Fibroblast of upper back skin (primary cell): ENCODE measurements at places on chromosomes 11 and 22.

DNA sequence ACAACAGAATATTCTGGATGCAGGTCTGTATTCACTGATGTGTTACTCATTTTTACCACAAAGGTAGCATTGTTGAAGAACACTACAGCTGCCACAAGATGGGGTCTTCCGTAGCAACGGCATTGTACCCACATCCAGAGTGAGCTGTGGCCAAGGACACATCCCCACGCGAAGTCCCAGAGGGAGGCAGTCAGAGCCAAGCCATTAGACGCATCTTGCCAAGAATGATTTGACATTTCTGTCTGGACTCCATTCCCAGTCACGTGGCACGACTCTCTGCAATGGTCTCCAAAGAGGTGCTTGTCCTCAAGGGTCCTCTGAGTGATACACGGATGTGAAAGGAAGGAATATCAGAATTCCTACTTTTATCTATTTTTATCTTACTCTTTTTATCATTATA lies 15.5 kb downstream of the OPCML start:
- DNase-seq, result no peak

DNA sequence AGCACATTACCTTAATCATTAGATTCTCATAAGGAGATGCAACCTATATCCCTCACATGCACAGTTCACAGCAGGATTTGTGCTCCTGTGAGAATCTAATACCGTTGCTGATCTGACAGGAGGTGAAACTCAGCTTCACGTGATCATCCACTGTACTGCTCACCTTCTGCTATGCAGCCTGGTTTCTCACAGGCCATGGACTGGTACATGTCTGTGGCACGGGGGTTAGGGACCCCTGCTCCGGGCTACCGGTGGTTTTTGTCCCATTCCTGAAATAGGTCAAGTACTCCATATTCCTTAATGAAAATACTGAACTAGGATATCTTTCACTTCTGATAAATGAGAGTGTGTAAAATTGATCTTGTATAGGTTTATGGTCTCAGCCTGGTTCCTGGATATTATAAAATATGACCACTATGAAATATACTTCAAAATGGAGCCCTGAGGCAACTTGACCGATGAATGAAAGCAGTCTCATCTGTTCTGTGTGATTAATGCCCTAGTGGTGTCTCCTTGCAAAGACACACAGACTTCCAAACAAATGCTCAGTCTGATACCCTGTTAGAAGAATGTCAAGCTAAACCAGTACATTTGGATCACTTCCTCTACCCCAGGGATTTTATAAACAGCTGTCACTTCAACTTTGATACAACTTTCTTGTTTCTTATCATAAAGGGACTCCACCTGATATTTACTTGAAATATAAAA lies 492.9 kb upstream of the ANO3 start:
- DNase-seq, result no peak

- peak; percentile 15 for DNase-seq
Measured at GRCh38 chr11:22634897-22635629, 9.4 kb upstream of the FANCF start.

DNA sequence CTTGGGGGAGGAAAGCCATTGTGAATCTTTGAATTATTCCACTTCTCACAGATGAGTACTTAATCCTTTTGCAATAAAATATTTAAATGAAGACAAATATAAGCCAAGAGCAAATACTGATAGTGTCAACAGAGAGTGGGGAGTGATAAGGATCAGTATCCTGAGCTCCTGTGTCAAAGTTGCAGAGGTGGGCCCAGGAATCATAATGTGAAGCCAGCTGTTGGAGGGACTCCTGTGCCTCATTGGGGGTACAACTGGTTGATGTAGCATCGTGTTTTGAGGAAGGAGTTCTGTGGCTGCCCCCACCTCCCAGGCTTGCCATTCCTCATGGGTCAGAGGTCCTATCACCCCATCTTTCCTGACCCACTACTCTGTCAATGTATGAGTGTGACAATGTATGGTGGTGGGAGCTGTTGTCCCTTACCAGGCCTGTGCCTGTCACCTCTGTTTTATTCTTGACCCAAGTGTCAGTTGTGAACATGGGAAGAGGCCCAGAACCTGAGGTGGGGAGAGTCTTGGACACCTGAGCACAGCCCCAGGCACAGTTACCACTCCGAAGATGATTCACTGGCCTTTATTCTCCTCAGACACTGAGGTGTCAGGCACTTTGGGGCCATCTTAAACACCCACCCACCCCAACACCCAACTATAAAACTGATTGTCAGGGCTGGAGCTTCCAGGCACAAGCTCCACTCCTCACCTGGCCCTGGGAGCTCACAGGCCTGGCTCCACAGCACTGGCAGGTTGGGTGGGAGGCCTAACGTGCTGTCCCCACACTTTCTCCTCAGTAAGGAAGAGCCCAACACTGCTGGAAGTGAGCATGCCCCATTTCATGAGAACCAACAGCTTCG lies 38.4 kb downstream of the KCNQ1OT1 start:
- DNase-seq, result no peak

DNA sequence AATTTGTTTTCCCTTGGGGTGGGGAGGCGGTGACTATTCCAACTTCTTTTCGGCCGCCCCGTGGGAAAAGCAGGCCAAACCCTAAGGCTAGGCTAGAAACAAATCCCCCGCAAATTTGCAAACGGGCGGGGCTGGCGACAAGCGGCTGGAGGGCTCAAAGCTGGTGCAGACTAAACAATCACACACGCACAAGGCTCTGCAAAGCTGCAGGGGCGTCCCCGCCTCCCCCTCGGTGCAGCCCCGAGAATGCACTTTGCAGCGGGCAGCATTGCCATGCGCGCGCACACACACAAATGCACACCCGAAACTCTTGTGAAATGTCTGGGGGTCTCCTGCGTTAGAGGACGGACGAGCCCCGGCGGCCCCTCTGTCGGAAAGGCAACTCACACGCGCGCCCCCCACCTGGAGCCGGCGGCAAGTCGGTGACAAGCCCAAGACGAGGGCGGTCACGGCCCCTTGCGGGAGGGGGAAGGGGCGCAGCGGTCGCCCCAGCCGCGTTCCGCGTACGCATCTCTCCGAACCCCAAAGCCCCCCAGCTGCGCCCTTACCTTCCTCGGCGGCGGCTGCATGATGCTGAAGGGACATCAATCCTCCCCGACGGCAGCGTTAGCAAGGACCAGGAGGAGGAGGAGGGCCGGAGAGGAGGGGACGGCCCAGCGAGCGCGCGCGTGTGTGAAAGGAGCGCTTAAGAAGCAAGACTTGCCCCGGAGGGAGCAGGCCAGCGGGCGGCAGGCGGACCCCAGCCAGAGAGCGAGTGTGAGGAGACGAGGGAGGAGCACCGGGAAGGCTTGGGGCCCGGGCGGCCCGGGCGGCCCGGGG lies 600 bp downstream of the FCHSD2 start:
- peak; percentile 67 for DNase-seq

DNA sequence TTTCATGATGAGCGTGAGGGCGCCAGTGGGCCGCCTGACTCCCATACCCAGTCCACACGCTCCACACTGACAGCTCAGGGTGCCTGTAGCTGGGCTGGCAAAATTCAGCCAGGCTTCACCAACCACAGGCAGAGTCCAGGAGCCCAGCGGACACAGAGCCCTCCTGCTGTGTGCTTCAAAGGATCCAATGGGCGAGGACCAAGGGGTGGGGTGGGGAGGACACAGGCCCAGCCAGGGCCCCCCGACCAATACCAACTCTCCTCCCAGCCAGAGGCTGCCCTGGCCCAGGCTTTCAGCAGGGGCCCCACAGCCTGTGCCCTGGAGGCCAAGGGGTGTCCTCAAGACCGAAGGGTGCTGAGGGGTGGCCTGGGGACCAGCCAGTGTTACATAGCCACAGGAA lies 336.1 kb downstream of the CTTN start:
- DNase-seq, result no peak

DNA sequence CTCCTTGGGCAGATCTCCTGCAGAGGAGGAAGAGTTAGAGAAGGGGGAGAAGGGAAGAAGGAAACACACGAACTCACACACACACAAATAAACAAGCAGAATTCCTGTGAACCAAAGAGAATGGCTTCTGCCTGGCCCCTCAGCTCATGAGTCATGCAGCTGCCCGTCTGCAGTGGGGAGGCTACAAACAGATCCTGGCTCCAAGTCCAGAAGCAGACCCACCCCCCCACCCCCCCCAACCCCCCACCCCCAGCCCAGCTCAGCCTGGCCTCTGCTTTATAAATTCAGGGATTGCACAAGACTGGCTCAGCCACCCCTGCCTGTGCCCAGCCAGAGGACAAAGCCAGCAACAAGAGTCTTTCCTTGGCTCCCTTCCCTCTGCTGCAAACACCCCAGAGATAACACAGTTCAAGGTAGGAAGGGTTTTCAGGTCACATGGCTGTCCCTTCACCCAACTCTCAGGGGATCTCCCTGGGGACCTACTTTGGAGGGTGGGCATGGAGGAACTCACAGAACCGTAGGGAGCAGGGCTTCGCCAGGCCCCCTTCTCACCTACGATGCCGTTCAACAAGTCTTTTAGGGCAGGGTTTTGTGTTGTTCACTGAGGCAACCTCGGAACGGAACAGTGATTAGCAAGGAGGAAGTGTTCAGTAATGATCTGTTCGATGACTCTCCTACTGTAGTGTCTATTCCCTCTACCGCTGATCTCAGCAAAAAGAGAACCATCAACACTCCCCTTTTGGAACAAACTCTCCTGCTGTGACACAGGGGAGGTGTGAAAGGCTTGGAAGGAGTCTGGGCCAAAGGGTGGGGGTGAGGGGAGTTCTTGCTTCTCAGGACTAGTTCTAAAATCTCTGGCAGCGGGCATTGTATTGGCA lies 35.5 kb downstream of the RPL27A start:
- DNase-seq, result peak; percentile 95

GRCh38 chr11:46290011-46290410 lies 12.5 kb downstream of the CREB3L1 start:
- no peak for DNase-seq

GRCh38 chr11:60838132-60838531 lies 3.8 kb upstream of the CCDC86 start:
- DNase-seq, result no peak

GRCh38 chr11:34891611-34892010 lies 24.6 kb downstream of the APIP start:
- no peak for DNase-seq

DNA sequence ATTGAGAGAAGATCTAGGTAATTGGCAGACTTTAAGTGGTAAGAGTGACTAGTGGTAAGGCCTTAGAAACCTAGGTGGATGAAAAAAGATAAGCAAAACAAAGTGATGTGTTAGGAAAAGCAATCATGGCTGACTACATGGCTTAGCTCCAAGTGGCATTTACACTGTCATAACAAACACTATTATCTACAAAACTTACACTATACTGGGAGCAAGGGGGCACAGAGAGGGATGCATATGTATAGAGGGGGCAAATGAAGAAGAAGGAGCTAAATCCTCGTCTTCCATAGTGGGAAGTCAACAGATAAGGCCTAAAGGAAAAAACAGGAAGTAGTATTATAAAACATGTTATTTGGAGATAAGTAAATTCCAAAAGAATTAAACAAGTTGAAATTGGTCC lies 32.5 kb downstream of the ADORA2A start:
- DNase-seq, result no peak

DNA sequence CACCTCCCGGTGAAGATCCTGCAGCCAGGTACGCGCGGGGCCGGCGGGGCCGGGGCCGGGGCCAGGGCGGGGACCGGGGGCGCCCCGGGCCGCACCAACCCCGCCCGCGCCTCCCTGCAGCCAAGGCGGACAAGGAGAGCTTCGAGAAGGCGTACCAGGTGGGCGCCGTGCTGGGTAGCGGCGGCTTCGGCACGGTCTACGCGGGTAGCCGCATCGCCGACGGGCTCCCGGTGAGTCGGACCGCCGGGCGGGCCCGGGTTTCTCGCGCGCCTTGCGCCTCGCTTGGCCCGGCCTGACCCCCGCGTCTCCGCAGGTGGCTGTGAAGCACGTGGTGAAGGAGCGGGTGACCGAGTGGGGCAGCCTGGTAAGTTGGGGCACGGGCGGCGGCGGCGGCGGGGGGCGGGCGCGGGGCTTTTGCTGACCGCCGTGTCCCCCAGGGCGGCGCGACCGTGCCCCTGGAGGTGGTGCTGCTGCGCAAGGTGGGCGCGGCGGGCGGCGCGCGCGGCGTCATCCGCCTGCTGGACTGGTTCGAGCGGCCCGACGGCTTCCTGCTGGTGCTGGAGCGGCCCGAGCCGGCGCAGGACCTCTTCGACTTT lies 531 bp downstream of the PIM3 start:
- DNase-seq, result no peak

DNA sequence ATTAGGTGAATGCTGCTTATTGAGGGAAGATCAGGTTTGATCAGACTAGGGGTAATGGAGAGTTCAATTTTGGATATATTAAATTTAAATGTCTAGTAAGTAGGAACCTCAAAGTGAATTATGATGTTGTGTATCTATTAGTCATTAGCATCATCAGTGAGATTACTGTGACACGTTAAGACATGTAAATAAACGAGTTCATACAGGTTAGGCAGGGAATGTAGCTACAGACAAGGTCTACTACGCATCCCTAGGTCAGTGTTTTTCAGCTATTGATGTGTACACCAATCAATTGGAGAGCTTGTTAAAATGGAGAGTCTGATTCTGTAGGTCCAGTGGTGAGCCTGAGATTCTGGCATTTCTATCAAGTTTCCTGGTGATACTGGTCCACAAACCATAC lies 120.1 kb upstream of the LRRC4C start:
- DNase-seq, result no peak

- peak; percentile 24 for DNase-seq
Measured at GRCh38 chr11:10407055-10407454, 48.0 kb upstream of the AMPD3 start.

DNA sequence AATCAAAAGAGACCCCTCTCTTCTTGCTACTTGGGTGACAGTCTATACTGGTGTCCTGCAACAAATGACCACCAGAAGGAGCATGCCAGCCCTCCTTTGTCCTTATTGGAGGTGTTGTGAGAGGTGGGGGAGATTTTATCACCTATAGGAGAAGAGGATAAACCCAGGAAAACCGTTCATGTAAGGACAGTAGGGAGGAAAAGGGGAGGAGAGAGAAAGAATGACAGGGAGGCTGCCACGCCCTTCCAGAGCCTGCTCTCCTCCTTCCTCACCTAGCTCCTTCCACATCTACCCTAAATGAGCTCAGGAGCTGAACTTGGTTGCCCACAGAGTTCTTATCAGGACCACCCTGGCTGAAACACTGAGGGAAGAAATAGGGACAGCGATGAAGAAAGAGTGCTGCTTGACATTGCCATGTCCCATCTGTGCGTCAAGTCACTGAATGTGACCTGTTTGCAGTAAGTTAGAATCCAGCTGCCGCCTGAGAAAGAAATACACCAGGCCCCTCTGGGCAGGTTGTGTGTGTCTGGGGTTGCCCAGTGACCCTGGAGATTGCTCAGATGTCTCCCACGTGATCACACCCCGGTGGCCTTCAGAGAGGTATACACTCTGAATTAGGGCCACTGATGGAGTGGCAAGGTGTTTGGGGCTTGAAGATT lies 40.4 kb upstream of the ETS1 start:
- no peak for DNase-seq

GRCh38 chr11:12826441-12826840 lies 152.2 kb downstream of the TEAD1 start:
- no peak for DNase-seq

- DNase-seq, result no peak
Measured at GRCh38 chr11:87384078-87384729, 346.5 kb downstream of the TMEM135 start.
